Cerebellum (tissue), 4 donors: ENCODE measurements at places on chromosomes 1 and 21. TPM values are rescaled to one million over a fixed set of nuclear protein-coding genes. Genes with fewer than 3 reads are reported as not detected.
A peak's percentile ranks its signal among the peaks of the same experiment; 100 is the strongest.

PDC gene
- not detected for total RNA-seq

ASCL5 gene
- total RNA-seq: not detected

MIXL1 gene
- total RNA-seq: 0.18 TPM

CFHR5 gene
- not detected for total RNA-seq

HSF2BP gene
- 2.5 TPM for total RNA-seq

BARHL2 gene
- total RNA-seq: 1.5 TPM

S100A16 gene
- total RNA-seq: 18.1 TPM

UAP1 gene
- total RNA-seq: 29.6 TPM

RGS4 gene
- 9.5 TPM for total RNA-seq

PLEKHA6 gene
- 13.6 TPM for total RNA-seq

METTL13 gene
- 15.6 TPM for total RNA-seq

KRTAP19-3 gene
- total RNA-seq: not detected

UBXN10 gene
- total RNA-seq: 2.6 TPM

LRRC42 gene
- total RNA-seq: 14.2 TPM

EIF4G3 gene
- total RNA-seq: 69.3 TPM

KRTAP12-2 gene
- not detected for total RNA-seq

GPATCH3 gene
- total RNA-seq: 7.1 TPM

CLCNKB gene
- 0.45 TPM for total RNA-seq

OR2T29 gene
- total RNA-seq: not detected

GRCh38 chr1:58845942-58846341, 62.1 kb upstream of the JUN start:
- no peak for DNase-seq

DNA sequence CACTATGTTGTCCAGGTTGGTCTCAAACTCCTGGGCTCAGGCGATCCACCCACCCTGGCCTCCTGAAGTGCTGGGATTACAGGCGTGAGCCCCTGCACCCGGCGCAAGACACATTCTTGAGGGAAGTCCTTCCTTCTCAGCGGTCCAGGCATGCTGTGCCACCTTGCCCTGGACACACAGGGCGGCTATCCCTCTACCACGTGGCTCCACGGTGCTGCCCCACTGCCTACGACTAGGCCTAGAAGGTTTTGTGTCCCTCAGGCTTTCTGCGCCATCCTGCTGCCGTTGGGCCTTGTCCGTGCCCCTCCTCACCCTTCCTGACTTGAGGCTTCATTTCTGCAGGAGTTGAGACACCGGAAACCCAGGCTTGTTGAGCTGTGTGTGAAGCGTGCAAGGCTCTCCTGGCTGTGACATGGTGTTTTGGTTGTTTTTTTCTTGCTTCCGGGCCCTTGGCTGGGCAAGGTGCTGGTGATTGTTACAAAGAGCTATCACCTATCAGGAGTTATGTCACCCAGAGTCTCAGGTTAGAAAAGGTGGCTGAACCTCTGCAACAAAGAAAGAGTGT, 13.9 kb downstream of the C1orf174 start:
- DNase-seq: no peak

- DNase-seq: peak; percentile 67
Measured at GRCh38 chr1:6350416-6351088, 43.0 kb downstream of the ACOT7 start.

DNA sequence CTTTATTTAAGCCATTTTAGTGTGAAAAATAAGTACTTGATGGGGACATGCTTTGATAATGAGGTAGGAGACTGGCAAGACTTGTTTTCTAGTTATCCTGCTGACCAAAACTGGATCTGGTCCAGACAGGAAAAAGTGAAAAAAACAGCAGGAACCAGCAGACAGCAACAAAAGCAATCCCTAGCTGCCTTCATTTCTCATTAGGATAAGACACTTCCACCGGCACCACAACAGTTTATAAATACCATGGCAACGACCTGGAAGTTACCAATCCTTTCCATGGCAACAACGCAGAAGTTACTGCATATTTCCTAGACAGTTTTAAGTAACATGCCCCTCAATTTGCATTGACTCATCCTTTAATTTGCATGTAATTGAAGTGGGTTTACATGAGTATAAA, 993.8 kb upstream of the NCAM2 start:
- DNase-seq: no peak

- DNase-seq: no peak
Measured at GRCh38 chr1:185207980-185208602, 51.1 kb downstream of the SWT1 start.

DNA sequence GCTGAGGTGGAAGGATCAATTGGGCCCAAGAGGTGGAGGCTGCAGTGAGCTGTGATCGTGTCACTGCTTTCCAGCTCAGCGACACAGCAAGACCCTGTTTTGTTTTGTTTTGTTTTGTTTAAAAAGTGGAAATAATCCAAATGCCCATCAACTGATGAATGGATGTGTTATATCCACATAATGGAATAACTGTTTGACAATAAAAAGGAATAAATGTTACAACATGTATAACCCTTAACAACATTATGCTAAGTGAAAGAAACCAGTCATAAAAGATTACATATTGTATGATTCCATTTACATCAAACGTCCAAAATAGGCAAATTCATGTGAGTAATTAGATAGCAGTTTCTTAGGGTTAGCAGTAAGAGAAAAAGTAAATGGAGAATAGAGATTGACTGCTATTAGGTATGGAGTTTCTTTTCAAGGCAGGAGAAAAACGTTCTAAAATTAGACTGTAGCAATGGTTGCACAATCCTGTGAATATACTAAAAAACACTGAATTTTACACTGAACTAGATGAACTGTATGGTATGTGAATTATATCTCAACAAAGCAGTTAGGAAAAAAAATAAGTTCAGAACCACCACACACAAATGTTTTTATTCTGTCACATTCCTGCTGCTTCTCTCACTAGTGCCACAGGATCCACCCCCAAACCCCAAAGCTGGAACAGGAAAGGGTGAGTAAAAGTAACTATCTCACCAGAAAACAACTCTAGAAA, 15.7 kb downstream of the FOXJ3 start:
- DNase-seq: no peak

- DNase-seq: peak; percentile 45
Measured at GRCh38 chr1:99979091-99979490, 9.3 kb downstream of the SLC35A3 start.

DNA sequence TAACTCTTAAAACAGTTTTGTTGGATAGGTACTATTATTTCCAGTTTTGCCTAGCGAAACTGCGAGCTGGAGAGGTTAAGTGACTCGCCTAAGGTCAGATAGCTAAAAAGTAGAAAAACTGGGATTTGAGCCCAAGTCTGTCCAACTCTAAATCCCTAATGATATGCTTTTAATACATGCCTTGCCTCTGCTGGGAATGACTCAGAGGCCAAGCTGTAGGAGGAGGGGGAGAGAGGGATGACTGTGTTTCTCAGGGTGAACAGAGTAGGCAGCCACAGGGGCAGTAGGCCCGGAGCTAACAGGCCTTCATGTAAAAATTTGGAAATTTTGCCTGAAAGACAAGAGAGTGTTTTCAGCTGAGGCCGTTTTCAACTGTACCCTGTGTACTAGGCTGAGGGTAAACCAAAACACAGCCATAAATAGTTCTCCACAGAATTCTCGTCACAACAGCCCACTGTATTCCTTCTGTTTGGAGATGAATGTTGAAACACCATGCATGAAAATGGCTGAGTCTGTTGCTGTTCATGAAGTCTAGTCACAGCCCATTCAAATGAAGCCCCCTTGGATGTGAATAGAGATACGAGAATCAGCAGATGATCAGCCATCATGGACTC, 107.5 kb upstream of the HOOK1 start:
- no peak for DNase-seq

DNA sequence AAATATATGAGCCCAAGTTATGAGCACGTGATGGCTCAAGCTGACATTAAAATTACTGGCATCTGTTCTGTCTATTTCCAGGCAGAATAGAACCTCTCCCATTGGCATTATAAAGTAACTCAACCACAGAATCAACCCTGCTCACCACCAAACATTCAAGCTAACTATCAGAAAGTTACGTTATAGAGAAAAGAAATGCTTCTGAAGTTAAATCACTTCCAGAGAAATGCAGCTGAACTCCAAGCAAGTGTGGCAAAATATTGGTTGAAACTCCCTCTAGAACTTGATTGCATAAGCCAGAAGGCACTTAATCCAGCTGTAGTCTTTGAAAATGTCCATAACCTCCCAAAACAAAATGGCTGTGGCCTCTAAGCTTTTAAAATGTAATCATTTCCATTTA, 36.2 kb upstream of the UBE2U start:
- DNase-seq: no peak

- no peak for DNase-seq
Measured at GRCh38 chr1:227388214-227389168, 70.2 kb upstream of the CDC42BPA start.

- no peak for DNase-seq
Measured at GRCh38 chr1:30856260-30856790, 52.2 kb downstream of the SDC3 start.

- no peak for DNase-seq
Measured at GRCh38 chr1:170284016-170284415, 138.3 kb downstream of the NTMT2 start.

DNA sequence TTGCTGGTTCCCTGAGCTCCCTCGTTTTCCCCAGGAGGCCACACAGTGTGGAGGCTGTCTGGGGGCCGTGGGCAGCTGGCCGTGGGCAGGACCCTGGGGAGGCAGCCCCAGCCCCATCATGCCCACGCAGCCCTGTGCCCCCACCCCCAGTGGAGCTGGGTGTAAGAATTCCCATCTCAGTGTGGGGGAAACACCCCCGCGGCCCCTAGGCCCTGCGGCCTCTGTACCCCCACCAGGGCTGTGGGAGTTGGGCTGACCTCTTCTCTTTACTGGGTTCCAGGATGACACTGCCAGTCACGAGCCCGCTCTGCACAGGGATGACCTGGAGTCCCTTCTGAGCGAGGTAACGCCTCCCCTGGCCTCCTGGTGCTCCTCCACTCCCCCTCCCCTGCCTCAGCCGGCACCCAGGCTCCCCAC, 3.7 kb upstream of the PFKL start:
- DNase-seq: no peak

- DNase-seq: peak; percentile 60
Measured at GRCh38 chr1:228272831-228273571, 65.2 kb downstream of the OBSCN start.

DNA sequence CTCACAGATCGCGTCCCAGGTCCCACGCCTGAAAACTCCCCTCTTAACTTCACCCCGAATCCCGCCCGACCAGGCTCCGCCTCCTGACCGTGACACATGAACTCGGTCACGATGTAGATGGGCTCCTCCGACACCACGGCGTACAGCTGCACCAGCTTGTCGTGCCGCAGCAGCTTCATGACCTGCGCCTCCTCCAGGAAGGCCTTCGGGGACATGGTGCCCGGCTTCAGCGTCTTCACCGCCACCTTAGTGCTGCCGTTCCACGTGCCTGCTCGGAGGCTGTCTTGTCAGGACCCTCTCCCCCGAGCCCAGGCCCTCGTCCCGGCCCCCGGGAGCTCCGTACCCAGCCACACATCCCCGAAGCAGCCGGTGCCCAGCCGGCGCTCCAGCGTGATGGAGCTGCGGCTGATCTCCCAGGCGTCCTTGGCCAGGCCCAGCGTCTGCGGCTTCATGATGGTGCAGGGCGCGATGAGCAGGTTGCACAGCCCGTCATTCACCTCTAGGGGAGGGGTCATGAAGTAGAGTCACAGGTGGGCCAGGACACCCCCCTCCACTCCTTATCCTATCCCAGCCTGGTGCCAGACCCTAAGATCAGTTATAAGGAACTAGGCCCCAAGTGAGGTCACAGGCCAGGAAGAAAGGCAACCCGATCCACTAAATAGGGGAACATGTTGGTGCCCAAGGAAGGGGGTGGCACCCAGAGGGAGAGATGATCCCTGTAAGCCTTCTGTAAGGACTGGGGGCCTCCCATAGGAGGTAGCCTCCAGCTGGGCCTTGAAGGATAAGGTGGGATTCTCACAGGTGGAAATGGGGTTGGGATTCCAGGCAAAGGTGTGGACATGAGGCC, 11.6 kb upstream of the AHDC1 start:
- no peak for DNase-seq

DNA sequence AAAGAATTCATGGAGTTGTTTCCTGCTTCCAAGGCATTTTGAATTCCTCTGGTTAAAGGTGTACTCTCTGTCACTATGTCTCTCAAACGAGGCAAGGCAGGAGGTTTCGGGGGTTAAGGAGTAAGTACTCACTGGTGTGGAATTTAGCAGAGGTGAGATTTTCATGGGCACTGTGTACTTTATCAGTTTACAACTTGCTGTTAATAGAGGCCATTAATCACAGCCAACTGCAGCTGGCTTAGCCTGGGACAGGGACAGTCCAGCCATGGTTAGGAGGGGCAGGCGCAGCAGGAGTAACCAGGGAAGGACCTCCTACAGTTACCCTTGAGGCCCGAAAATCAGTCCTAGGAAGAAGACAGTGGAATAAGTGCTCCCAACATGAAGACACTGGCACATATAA, 18.1 kb upstream of the TMEM9 start:
- no peak for DNase-seq

DNA sequence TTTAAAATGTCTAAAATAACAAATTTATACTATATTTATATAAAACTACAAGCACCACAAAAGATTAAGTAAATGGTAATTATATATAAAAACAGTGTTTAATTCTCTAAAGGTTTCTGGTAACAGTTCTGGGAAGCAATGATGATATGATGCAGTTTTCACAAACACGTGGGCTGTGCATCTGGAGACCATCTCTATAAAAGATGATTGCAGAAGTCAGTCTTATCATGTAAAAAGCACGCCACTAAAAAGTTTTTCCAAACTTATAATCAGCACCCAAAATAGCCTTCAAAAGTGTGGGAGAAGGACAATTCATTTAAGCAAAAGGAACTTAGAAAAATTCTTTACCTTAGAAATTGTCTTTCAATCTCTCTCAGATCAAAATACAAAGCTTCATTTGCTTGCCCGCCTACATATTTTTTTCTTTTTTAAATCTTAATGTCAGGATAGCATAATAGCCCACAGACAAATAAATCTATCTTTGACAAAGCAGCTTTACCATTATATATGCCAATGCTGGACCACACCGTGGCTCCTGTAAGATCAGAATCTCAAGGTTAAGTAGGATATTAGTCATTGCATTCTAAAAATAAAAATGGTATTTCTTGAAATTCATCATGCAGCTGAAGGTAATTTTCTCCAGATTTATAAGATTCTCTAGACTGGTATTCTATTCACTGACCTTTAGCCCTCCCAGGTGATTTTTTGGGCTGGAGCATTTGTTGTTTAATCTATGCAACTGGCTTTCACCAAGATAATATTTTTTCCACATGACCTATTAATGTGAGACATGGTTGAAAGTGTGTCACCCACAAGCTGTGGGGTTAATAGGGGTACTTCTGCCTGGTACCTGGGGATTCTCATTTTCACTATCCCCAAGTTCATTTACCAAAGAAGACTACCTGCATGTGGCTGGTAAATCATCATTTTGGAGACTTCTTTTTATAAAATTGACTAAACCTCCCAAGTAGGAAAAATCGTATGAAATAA, 189.6 kb upstream of the ST6GALNAC5 start:
- DNase-seq: no peak

DNA sequence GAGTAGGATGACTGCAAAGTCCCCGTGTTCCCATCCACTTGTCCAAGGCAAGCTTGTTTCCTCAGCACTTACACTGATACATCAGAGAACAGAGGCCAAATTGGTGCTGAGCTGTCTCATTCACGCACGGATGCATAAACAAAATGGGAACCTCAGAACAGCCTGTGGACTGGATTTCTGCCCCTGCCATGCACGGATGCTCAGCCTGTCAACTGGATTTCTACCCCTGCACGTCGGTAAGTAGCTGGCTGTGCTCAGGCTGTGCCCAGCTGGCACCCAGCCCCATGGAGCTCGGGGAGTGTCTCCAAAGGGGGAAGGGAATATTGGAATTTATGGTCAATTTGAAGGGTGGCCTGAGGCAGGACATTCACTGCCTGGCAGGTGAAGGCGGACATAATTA, 40.8 kb upstream of the TMPRSS2 start:
- DNase-seq: peak; percentile 6

GRCh38 chr1:15210651-15211375, 36.2 kb upstream of the FHAD1 start:
- no peak for DNase-seq

- peak; percentile 39 for DNase-seq
Measured at GRCh38 chr1:93446837-93447451, 974 bp upstream of the FNBP1L start.
